ENCODE measurements at places on chromosomes 13 and 19.

DNA sequence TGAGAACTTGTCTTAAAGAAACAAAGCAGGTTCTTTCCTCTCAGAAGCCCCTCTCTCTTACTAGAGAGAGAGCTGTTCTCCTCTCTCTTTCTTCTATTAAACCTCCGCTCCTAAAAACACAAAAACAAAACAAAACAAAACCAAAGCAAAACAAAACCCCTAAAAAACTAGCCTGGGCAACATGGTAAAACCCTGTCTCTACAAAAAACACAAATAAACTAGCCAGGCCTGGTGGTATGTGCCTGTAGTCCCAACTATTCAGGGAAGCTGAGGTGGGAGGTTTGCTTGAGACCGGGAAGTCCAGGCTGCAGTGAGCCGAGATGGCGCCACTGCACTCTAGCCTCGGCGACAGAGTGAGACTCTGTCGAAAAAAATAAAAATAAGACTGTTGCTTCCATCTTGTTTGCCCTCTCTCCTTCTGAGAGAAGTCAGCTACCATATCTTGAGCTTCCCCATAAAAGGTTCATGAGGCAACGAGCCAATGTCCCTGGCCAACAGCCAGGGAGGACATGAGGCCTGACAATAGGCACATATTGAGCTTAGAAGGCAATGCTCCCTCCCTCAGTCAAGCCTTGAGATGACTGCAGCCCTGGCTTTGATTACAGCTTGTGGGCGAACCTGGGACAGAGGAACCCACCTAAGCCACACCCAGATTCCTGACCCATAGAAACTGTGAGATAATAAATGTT is 17.5 kb upstream of the FLT3 start:
- no peak for DNase-seq

DNA sequence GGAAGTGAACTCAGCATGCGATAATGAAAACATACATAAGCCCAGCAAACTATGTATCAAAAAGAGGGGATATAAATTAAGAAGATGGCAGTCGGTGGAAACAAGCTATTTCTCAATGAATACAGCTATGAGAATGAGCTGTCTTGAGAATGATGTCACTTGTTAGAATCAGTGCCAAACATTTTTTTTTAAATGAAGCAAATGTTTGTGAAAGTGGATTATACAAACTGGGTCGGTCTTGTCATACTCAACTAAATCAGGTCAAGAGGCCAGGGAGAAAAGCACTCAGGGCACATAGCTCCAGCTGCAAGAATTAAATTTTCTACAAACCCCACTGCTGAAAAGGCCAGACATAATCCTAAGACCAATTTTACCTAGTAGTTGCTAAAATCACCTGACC is 1048.4 kb downstream of the SLITRK1 start:
- no peak for DNase-seq

- no peak for DNase-seq
Observed at GRCh38 chr19:33274663-33275558, 27.4 kb downstream of the CEBPA start.

GRCh38 chr13:20579191-20579590 is 12.2 kb downstream of the IFT88 start:
- DNase-seq: no peak
